ENCODE measurements at places on chromosomes 1 and 21.

DNA sequence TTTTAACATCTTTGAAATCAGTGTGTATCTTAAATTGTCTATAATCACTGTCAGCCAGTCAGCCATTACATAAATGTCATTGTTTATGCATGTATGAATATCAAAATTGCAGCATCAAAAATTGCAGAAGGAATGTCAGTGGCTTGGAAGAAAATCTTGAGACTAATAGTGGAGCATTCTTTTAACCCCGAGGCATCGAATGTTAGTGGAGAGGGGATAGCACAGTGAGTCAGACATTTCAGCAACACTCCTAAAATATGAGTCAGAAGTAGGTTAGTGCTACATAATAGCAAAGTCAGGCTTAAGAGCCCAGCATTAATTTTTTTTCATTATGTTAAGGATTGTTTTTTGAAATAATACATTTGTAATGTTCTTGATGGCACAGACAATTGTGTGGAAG is 45.5 kb downstream of the SNRPE start:
- no peak for DNase-seq

DNA sequence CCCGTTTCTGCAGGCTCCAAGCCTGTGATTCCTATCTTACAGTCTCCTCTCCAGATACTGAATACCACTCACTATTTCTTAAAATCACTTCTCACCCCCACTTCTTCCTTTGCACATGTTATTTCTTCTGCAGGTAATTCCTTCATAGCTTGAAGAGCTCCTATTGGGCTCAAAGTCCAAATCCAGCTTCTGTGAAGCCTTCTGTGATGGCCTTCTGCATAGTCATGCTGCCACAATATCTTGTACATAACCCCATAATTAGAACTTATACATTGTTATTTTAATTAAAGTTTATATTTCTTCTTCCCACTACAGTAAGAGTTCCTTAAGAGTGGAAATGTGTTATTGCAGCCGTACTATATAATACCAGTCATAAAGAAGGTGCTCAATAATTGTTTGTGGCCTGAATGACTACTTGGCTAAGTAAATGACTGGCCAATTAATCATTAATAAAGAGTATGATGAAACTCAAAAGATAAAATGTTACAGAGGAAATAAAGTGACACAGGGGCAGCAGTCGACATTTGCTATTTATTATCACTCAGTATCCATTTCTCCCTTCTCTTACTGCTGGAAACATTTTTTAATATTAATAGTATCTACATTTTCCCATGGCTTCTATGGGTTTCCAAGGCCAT is 886.6 kb downstream of the TTLL7 start:
- no peak for DNase-seq

DNA sequence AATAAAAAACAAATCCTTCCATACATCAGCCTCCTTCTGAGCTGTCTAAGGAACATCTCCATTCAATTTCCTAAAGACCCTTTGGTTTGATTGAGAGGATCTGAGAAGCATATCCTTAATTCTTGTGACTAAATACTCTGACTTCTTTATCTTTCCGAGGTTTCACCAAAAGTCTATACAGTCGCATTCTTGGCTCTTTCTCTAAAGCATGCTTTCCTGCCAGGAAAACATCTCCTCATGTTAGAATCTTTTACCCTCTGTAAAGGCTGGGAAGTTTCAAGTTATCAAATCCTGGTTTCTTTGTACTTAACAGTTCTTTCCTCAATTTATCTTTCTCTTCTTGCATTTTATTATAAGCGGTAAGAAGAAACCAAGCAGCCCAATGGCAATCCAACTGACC is 630.4 kb downstream of the PTPRC start:
- DNase-seq = no peak

DNA sequence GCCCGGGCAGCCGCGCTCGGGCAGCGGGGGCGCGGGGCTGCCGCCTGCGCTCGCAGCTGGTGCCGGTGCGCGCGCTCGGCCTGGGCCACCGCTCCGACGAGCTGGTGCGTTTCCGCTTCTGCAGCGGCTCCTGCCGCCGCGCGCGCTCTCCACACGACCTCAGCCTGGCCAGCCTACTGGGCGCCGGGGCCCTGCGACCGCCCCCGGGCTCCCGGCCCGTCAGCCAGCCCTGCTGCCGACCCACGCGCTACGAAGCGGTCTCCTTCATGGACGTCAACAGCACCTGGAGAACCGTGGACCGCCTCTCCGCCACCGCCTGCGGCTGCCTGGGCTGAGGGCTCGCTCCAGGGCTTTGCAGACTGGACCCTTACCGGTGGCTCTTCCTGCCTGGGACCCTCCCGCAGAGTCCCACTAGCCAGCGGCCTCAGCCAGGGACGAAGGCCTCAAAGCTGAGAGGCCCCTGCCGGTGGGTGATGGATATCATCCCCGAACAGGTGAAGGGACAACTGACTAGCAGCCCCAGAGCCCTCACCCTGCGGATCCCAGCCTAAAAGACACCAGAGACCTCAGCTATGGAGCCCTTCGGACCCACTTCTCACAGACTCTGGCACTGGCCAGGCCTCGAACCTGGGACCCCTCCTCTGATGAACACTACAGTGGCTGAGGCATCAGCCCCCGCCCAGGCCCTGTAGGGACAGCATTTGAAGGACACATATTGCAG is 3.0 kb downstream of the ARTN start:
- DNase-seq = no peak

DNA sequence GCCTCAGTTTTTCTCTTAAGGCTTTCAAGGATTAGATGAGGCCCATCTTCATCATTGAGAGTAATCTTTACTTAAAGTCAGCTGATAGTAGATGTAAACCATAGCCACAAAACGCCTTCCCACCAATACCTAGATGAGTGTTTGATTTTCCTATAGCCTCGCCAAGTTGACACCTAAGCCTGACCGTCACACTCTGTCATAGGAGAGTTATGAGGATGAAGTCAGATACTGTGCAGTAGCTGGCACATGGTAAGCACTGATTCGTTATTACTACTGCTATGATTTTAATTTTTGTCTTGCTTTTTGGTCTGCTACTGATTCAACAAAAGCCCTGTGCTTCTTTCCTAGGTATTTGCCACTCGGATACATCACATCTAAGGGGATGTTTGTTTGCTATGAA is 395.5 kb downstream of the RPS6KC1 start:
- no peak for DNase-seq

- DNase-seq = no peak
Measured at GRCh38 chr1:203033287-203033686, 7.0 kb downstream of the PPFIA4 start.

DNA sequence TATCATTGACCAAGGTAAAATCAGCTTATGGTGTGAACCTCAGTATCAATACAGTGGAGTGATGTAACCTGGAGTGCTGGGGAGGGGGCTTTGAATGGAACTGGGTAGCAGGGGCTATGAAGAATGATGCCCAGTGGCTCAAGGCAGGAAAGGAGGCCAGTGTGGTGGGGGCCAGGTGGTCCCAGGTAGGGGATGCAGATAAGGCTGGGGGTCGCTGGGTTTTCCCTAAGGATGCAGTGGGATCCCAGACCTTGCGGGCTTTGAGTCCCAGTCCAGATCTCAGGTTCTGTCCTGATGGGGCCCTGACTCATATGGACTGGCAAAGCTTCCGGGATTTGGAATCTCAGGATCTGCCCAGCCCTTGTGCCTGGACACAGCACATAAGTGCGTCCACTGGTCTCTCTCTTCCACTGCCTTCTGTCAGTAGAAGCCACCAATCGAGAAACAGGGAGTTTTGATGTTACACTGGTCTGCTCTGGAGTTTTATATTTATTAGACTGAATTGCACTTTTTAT is 52.0 kb downstream of the S100B start:
- no peak for DNase-seq

DNA sequence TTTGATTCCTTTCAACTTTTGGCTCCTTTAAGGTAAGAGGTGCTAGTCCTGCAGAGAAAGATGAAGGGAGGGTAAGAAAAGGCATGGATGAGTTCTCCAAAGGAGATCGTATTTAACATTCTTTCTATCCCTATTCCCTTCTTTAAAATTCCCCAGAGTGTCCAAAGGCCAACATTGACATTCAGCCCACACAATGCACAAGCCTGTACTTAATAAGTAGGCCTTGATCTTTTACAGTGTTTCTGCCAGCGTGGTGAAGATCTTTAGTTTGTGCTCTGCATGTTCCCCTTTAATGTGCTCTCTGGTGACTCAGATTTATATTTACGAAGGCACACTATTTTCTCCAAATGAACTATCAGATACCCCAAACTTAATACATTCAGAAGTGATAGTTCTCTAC is 582.5 kb upstream of the RGS18 start:
- no peak for DNase-seq

DNA sequence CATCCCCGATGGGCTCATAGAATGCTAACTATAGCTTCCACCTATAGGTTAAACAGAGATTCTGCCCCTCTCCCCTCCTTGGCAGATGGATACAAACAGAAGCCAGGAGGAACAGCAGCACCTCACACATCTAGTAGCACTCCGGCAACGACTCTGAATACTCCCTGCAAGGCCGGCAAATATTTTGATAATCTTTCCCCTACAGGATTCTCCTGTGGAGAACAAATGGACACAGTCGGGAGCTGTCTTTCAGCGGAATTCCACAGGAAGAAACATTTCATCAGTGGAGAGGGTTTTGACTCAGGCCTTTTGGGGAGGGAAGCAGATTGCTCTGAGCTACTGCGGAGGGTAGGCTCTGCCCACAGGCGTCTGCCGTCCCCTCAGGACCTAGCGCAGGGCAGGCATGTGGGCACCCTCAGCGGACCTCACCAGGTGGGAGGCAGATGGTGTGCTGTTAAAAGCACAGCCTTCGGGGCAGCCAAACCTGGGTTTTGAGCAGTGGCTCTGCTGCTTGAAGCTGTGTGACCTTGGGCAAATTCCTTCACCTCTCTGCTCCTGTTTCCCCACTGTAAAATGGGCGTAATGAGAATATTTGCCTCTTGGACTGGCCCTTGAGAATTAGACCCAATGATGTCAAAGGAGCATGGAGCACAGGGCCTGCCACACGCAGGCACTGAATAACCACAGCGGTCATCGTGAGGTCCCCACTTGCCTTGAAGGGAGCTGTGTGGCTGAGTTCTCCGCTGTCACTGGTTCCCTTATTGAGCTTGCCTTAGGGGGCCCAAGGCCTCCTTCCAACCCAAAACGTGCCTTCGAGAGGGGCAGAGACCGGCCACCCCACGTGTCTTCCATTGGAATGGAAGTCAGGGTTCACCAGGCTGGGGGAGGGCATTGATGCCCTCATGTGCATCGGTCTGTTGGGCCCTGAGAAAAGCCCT is 19.2 kb upstream of the BCAR3 start:
- no peak for DNase-seq

DNA sequence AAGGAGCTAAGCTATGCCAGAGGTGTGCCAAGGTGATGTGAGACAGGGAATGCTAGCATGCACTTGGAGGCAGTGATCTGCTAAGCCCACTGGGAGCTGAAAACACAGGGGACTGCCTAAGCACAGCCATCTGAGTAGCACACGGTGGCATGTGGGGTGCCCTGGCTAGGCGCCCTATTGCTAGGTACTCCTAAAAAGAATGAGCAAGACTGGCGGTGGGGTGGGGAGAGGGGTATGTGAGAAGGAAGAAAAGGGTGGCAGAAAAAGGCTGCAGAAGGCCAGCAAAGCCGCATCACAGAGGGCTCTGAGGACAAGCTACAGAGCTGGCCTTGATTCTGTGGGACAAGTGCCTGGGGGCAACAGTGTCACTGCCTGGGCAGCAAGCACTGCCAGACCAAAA is 23.9 kb downstream of the PARP1 start:
- no peak for DNase-seq

DNA sequence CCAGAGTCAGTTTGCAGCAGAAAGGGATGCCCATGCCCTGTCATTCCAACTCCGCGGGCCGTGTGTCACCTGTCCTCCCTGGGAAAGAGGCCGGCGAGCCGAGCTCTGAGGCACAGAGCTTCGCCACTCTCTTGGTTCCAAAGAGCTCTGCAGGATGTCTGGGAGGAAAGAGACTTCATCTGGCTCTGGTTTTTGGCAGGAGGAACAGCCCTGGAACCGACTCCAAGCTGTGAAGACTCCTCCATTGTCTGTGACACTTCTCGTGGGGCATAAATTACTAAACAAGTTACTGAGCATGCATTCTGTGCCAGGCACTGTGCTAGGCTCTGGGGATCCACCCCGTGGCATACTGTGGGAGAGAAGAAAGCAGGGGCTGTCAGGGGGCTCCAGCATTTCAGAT is 3.9 kb upstream of the FAM151A start:
- DNase-seq = no peak

DNA sequence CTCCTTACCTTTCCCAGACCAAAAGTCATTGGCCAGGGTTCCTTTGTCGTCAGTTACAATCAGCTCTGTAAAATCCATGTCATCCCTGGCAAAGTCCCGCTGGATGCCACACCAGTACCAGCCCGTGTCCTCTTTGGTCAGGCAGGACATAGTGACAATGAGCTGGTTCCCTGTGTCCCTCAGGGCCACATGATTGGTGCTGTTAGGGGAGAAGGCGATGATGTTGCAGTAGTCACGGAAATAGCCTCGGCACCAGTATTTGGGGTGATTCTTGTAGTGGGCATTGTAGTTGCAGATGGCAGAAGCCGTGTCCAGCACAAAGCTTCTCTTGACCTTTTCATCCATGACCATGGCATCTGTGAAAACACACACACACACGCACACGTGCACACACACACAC is 14.8 kb downstream of the ADORA3 start:
- DNase-seq = no peak

DNA sequence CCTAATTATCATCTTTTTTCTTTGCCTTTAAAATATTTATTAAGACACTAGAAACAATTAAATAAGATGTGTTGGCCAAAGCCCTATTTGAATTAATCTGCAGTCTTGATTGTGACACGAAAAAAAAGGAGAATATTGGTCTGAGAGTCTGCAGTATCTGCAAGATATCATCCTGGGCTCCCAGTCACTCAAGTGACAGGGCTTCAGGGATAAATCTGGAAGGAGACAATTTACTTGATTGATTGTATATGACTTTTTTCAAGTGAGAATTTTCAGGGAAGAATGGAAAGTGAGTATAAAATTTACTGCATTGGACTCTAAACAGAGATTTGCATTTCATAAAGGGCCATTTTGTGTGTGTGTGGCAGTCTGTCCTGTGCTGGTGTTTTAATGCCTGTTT is 233.7 kb downstream of the PAPPA2 start:
- DNase-seq = no peak

DNA sequence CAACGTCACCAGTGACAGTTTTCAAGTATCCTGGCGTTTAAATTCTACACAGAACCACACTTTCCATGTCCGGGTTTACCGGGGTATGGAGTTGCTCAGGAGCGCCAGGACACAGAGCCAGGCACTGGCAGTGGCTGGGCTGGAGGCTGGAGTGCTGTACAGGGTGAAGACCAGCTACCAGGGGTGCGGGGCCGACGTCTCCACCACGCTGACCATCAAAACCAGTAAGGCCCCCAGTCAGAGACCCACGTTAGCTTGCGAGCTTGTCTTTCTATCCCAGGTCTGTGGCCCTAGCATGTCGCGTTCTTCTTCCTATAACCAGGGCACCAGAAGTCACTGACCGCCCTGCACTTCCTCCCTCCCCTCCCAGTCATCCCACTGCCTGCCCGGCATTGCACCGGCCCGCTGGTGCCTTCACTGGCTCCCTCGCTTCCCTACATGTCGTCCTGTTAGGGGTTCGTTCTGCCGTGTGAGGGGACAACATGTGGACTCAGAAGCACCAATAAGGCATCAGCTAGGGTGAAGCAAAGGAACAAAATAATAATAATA is 27.9 kb downstream of the UMODL1 start:
- no peak for DNase-seq
